Aorta (tissue), 5 donors: ENCODE measurements at places on chromosomes 2 and 18. TPM values are rescaled to one million over a fixed set of nuclear protein-coding genes. Genes with fewer than 3 reads are reported as not detected.

GRCh38 chr2:28415010-28415409 is 22.4 kb downstream of the FOSL2 start:
- DNase-seq = no peak

DNA sequence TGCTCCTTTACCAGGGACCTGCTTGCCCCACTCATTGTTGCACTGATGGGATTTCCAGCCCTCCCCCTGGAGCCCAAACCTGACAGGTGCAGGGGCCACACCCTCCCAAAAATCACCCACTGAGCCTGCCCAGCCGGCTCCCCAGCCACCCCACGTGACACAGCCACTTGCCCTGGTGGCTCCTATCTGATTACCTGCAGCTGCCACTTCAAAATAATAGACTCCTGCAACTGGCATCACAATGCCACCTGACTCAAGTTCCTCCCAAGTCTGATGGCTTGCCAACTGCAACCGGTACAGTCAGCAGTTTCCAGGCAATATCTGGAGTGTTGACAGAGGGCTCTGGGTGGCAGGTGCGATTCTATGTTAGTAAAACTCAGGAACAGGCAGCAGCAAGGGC is 66.2 kb downstream of the CRACDL start:
- no peak for DNase-seq

- no peak for DNase-seq
These were observed 23.7 kb downstream of the METTL4 start for GRCh38 chr18:2547477-2548087.

DNA sequence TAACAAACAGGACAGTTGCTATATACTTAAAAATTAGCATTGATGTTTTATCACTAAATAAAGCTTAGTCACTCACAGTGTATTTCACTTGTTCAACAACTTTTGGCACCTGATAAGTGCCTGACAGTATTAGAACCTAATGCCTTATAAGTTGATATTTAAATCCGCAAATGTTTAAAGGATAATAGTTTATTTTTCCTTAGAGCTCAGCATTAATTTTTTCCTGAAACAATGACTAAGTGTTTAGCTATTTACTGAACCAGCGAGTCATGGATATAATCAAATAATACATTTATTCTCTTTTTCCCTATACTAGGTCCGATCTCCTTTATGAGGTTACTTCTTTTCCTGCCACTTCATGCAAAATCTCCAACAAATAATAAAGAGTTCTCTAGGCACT is 146.0 kb upstream of the PGAP1 start:
- no peak for DNase-seq

GRCh38 chr2:199955007-199955338 is 318 bp downstream of the TYW5 start:
- DNase-seq = no peak

DNA sequence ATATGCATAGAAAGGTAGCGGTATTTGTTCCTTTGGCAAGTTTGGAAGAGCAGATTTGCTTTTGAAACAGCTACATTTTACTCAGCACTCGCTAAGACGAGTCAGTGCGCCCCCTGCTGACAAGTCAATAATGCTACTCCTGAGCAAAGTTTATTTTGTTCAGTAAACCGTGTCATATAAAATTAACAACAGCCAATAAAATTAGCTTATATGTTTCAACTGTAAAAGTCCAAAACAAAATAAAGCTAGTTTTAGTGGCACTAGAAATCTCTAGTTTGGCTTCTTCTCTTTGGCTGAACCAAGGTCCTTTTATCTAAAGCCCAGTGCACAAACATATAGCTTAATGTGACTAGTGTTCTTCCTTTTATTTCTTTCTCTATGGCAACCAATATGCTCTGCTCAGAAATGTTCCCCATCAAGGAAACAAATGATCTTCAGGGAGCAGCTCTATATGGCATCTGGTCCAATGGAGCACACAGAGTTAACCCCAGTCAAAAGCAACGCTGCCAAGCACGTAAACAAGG is 4.2 kb upstream of the POU3F3 start:
- no peak for DNase-seq

DNA sequence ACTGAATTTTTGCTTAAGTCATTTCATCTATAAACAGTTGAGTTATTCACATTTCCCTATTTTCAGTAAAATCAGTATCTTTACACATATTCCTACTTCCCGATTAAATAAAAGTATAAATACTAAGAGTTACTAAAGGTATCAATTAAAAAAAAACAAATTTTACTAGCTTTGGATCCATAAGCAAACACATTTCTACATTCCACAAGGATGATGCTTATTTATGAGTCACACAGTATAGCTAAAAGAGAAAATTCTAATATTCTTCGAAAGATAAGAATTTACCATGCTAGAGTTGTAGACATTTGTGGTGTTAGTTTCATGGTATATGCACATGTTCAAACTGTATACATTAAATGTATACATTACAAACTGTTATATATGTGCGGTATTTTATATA is 23.7 kb downstream of the PGAP1 start:
- DNase-seq = no peak

EML6 gene
- total RNA-seq = 2.7 TPM

- DNase-seq = no peak
These were observed 258.8 kb downstream of the DLGAP1 start for GRCh38 chr18:4196351-4196750.

DNA sequence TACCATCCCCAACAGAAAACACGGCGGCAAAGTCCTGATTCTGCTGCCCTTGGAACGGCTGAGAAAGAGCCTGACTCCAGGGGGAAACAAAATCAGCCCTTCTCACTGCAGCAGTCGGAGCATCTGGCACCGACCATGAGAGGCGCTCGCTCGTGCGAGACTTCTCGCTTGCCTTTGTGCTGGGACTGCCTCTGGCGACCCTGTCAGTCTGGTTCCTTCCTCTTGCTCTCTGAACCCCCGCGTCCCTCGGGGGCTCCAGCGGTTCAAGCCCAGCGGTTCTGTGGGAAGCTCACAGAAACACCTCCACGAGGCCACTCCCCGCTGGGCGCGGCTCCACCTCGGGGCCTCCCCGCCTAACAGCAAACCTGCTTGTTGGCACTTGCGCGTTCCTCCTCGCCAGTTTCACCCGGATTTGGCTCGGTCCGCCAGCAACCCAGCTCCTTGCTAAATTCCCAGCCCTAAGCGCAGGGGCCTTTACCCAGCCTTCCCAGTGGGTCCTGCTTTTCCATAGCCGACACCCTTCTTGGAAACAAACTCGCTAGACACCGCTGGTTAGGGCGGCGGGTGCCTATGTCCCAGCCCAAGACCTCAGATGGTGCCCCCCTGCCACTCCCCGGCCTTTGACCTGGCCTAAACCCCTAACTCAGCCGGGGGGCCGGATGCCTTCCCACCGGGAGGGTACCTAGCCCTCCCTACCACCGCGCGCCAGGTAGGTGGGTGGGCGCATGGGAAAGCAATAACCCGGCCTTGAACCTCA is 2.2 kb downstream of the RND3 start:
- DNase-seq = peak; percentile 88

FANCL gene
- total RNA-seq = 28.6 TPM

- DNase-seq = no peak
These were observed 93.8 kb upstream of the LDAH start for GRCh38 chr2:20916604-20917286.

- DNase-seq = no peak
These were observed 4.6 kb upstream of the ST6GAL2 start for GRCh38 chr2:106890606-106891005.

DNA sequence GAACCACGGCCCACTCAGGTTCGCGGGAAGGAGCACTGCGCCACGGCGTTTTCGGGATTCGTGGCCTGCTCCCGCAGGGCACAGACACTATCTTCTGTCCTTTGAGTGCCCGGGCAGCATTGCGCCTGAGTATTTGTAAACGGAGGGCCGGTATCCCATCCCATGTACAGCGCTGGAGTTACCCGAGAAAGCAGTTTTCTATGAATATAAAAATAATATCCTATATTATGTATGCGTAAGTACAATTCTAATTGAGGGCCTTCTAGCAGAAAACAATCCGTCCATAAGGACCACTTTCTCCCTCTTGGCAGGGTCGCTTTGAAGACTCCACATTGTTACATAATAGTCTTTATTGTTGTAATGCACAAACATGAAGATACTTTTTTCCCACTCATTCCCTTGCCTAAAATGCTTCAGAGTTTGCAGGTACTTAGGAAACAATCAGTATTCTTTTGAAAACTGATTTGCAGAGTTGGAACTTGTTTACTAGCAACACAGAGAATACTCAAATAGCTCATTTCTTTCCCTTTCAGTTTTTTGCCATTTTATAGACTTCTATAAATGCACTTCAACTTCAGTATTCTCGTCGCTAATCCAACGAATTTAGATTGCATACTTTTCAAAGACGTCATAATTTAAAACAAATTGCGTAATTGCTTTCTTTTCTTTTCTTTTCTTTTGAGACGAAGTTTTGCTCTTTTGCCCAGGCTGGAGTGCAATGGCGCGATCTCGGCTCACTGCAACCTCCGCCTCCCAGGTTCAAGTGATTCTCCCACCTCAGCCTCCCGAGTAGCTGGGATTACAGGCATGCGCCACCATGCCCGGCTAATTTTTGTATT is 1.0 kb upstream of the REV1 start:
- no peak for DNase-seq

- DNase-seq = no peak
These were observed 94.8 kb upstream of the SPATS2L start for GRCh38 chr2:200211643-200212042.

DNA sequence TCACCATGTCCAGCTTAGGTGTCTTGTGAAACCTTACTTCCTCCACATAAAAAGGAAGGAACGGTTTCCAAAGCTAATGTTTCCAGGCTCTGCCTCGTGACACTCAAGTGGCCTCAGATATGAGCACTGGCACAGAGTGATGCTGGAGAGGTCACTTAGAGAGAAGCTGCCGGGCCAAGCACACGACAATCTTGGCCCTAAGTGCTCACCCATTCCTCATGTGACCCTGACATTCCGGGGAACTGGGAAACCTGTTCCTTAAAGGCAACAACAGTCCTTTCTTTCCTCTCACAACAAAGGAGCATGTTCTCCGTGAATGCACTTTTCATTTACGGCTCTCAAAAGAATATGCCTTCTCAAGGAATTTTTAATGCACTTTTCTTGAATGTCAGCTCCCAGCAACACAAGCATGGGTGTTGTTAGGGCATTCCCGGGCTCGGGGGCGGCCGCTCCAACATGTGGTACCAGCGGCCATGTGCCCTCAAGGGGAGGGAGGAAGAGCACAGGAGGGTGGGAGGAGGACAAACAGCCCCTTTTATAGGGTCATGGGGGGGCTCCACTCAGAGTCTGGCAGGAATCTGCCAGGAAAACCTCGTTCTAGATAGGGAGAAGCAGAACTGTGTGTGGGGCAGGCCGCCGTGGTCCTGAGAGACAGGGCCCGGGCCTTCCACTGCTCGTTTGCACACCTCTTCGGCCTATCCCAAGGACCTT is 118.6 kb downstream of the MBP start:
- peak; percentile 63 for DNase-seq

DNA sequence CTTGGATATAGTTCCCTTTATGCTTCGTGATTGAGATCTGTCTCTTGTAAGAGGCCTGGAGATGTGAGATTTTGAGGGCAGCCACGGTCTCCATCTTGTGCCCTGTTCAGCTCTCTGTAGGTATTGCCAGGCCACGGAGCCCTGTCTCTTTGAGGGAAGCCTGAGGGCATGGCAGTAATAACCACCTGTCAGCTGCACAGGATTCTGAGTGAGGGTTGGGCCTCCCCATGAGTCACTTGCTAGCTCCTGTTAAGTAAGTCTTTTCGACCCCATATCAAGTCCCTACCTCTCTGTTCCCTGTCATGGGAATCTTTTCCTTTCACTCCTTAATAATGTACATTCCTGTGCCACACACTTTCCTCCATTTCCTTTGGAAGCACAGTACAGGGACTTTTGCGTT is 20.4 kb downstream of the LYPD6B start:
- no peak for DNase-seq
